ENCODE measurements at places on chromosomes 13 and 19.

DNA sequence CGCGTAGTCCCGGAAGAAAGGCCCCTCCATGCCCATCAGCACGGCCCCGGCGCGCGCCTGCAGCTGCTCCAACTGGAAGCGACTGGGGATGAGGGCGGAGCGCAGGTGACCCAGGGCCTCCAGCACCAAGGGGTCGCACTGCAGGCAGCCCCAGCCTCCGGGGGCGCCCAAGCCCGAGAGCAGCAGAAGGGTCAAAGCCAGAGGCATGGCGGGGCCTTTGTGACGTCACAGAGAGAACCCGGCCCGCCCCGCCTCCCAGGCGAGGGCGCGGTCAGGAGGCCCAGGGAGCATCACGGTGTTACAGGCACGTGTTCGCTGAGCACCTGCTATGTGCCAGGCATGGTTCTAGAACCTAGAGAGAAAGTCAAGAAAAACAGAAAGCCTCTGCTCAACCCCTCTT lies at the start of gene IZUMO2:
Gene IZUMO2, minus strand, starts transcription at position 294 of the 400 bp plus-strand sequence. Its CDS starts 87 bp downstream, at position 207.
- DNase-seq, result no peak

DNA sequence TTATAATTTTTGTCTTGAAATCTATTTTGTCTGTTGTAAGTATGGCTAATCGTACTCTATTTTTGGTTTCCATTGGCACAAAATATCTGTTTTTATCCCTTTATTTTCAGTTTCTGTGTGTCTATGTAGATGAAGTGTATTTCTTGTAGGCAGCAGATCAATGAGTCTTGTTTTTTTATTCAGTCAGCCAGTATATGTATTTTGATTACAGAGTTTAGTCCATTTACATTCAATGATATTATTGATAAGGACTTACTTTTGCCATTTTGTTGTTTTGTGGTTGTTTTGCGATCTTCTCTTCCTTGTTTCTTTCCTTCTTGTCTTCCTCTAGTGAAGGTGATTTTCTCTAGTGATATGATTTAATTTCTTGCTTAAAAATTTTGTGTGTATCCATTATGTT lies 336.3 kb upstream of the SPRY2 start:
- no peak for DNase-seq

DNA sequence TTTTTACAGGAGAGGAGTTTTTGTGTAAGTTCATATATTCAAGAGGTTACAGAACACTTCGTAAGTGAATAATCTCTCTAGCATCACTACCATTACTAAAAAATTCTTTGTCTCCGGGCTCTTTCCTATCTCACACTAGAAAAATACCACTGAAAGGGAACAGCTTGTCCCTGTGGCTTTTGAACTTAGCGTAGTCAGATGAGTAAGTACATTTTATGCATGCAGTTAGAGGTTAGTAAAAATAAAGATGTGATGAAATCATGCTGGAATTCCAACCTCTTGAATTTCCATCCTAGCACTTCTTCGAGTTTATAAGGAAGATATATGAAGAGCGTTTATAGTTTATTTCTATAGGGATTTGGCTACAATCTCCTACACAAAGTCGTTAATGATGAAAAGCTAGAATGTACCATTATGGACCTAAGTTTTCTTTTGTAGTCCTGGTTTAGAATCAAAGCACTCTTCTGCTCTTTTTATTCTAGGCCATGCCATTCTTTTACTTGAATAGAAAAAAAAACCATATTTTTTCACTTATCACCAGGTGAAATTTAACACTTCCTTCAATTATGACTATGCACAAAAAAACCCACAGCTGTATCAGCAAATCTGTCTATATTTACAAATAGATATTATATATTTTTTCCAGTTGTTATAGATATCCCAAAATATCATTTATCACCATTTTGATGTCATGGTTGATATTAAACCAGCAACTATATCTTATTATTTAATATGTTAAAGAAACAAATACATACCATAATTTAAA lies 139.9 kb upstream of the PCDH9 start:
- DNase-seq, result no peak

- no peak for DNase-seq
These were observed 127.0 kb downstream of the UGGT2 start for GRCh38 chr13:95926231-95926630.

- DNase-seq, result no peak
These were observed 37.5 kb upstream of the TM9SF2 start for GRCh38 chr13:99463646-99464397.

DNA sequence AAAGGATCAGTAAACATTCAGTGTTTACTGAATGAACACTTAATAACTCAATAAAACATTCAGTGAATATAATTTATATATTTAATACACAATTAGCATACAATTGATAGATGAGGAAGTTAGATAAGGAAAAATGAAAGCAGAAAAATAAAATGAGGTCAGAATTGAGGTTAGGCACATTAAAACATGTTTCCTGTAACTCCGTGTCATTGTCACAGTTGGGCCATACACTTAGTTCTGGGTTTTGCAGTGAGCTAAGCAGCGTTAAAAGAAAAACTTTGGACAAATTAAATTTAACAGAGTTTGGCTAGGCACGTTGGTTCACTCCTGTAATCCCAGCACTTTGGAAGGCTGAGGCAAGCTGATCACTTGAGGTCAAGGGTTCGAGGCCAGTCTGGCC lies 71.4 kb downstream of the MIPEP start:
- DNase-seq, result no peak

DNA sequence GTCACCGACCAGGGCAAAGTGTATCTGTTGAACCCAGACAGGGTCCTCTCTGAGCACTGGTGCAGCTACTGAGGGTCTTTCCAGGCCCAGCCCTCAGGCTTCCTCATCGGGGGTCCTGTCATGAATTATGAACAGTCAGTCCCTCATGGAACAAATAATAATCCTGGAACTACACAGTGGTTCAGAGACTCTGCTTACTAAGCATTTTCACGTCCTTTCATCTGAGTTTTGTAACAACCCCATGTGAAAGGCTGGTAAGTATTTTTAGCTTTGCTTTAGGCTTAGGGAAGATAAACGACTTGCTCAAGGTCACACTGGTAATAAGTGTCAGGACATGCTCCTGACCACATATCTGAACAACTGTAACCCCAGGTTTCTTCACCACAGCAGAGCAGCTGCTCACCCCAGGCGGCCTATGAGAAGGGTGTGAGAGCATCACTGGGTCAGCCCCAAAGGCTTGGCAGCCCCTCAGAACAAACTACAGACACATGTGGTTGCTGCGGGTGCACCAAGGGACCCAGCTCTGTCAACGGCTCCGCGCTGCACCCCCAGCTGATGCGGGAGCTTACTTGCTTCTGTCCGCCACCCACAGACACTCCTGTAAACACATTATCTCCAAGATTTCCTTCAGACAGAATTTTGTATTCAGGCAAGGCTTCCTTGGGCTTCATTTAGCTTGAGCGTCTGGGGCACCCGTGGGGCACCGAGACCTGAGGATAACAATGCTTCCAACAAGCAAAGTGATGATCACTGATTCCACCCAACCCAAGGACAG lies 19.4 kb upstream of the GSX1 start:
- no peak for DNase-seq

GRCh38 chr19:44005973-44006372 lies 3.2 kb downstream of the ZNF230 start:
- no peak for DNase-seq

- no peak for DNase-seq
These were observed 17.9 kb upstream of the RNF17 start for GRCh38 chr13:24745861-24746617.

DNA sequence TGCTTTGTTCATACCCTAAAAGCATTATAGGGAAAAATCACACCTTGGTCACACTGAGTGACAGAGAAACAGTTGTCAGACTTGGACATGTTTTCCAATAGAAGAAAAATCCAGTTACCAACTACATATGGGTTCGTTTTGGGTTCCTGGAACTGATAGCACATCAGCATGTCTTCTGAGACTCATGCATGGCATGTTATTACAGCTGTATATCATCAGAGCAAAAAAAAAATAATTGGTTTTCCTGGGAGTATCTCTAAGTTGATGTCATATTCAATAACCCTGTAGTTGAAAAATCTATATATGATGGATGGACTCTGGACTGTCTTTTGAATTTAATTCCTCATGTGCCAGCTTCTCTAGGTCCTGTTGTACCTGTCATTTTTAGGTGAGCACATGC lies 211.6 kb downstream of the DNAJC15 start:
- DNase-seq, result no peak

- DNase-seq, result no peak
These were observed 152.8 kb downstream of the SOX1 start for GRCh38 chr13:112219740-112220139.

DNA sequence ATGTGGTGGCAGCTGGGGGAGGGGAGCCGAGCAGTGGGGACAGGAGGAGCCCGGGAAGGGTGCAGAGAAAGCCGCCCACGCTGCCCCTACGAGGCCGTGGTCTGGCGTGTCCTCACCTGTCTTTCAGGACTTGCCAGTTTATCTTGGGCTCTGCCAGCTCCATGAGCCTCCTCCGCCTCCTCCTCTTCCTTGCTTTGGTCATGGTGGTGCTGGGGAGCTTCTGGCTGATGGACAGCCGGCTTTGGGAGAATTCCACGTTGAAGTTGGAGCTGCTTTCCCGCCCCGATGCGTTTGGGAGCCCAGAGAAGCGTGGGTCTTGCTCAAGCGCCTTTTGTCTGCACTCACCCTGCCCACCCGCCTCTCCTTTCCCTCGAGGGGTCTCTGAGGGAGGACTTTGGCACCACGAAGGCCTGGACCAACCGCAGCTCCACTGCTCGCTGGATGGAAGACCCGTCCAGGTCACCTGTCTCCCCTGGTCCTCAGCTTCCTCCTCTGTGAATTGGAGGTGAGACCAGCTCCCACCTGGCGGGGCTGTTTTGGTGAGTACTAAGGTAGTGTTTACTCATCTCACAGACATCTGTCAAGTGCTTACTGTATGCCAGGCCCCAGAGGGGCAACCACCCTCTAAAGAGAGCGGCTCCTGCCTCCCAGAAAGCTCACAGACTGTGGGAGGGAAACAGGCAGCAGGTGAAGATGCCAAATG lies 29.7 kb upstream of the MIER2 start:
- no peak for DNase-seq

DNA sequence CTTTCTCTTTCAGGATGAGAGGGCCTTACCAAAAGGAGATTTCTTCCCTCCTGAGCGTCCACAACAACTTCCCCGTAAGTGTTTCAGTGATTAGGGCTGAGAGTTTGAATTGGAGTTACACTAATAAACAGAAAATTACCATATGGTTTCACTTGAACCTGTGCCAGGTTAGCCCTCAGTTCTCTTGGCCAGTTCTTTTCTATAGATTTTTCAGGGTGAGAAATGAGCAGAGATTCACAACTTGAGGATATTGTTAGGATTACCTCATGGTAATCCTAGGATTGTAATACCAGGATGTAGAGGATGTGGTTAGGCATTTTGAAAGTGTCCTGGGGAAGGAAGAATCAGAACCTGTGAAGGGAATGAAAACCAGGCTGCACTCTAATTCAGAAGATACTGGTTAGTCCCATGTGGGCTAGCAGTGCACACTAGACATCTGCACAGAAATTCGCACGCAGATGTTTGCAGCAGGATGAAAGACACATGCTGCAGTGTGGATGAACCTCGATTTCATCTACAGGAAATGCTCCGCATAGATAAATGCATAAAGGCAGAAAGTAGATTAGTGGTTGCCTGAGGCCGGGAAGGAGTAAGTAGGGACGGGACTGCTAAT lies 24.1 kb downstream of the HNRNPM start:
- no peak for DNase-seq

Measured in activated T-helper 1 cell treated with Interleukin-2 at 50 U/mL for 16 hours (primary cell).